ENCODE measurements at places on chromosomes 4 and X. TPM values are rescaled to one million over a fixed set of nuclear protein-coding genes. Genes with fewer than 3 reads are reported as not detected.

DNA sequence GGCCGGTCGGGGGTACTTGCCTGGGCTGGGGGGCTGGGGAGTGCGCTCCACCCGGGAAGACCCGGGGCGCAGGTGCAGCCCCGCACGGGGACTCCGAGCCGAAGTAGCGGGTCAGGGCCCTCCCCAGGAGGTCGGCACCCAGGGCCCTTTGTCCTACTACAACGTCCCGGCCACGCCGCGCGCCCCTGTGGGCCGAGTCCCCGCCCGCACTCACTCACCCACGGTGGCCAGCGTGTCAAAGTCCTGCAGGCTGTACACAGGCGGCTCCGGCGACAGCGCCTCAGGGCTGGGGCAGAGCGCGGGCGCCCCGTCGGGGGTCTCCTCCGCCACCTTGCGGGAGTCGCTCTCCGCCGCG is 602 bp downstream of the PRKX start:
- H3K4me1 ChIP-seq = no peaks in the 10 kb centered on the region
- no peak overlapping the region for H3K4me3 ChIP-seq
- H3K27me3 ChIP-seq = peaks cover 2% of the 10 kb centered on the region
- no peak for DNase-seq

Gene KCTD8
- total RNA-seq = 23.2 TPM

DNA sequence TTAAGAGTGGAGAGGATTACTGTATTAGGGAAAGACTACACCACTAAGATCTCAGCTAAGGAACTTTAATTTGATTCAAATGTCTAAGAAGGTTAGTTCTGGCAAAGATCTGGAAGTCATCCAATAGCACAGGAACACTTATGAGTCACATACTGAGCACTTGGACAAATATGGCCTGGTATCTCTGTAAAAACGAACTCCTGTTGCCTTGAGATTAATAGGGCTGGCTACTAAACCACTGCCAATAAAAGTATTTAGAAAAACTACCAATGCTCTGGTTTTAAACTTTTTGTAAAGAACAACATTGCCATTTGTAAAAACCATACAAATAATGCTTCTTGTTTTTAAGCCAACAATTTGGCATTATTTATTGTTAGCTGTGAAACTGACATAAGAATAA is 70.5 kb downstream of the SEC24D start:
- H3K4me3 ChIP-seq = no peak overlapping the region
- no peak for DNase-seq
- H3K36me3 ChIP-seq = no peaks in the 10 kb centered on the region
- H3K27ac ChIP-seq = no peak overlapping the region
- H3K27me3 ChIP-seq = no peaks in the 10 kb centered on the region

DNA sequence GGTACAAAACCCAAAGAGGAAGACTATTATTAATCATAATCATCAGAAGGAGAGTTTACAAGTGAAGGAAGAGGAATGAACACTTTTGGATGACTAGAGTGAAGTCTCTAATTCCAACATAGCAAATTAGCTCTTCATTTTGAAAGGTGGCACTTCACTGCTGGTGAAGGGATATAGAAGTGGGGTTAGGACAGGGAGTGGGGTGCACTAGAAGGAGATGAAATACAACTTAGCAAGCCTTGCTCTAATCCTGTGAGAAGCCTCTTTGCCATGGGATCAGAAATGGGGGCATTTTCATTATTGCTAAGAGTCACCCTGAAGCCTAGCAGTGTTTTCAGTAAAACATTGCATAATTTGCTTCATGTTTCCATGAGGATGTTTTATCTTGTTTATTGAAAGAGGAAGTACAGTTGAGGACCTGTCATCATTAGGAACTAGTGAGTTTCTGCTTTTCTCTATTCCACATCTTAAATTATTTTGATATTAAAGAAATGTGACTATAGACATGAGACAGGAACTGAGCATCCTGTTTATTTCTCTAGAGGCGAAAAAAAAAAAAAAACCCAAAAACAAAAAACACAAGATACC is 9.3 kb upstream of the GRPR start:
- no peak for DNase-seq
- no peak overlapping the region for H3K4me3 ChIP-seq
- no peaks in the 10 kb centered on the region for H3K4me1 ChIP-seq

DNA sequence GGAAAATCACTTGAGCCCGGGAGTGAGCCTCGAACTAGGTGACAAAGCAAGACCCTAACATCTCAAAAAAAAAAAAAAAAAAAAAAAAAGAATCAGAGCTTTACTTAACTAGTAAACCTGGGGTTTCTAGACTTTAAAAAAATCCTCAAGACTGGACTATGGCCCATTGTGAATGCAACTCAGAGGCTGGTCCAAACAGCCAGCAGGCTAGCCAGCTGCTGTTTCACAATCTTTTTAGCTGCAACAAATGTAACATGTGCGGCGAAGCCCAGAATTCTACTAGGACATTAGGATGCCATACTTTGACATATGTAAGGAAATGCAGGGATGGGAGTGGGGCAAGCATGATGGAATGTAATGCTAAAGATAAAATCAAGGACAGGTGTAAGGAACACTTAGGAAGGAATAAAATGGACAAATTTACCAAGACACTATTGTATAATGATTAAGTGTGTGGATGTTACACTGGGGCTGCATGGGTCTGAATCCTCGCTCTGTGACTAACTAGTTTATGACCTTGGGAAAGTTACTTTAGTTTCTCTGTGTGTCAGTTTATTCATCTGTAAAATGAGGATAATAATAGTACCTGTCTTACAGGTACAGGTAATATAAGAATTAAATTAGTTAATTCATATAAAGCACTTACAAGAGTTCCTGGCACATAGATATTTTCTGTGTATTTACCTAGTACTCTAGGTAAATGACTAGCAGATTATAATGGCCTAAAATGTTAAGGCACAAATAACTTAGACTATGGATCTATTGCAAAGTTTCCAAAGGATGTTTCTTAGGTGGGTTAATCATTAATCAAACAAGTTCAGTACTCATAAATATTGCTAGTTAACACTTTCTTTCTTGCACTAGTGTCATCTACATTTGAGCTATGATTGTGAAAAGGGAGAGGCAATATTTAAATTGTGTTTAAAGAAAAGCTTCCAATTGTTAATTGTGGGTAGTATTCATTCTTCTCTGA is 49.5 kb downstream of the HELQ start:
- no peak overlapping the region for H3K27ac ChIP-seq
- no peaks in the 10 kb centered on the region for H3K27me3 ChIP-seq
- no peak overlapping the region for H3K4me3 ChIP-seq
- H3K36me3 ChIP-seq = no peaks in the 10 kb centered on the region

- H3K4me1 ChIP-seq = peaks cover 19% of the 10 kb centered on the region
- H3K4me3 ChIP-seq = no peak overlapping the region
- DNase-seq = no peak
These were observed 37.5 kb downstream of the ARHGAP10 start for GRCh38 chr4:147769386-147769785.

DNA sequence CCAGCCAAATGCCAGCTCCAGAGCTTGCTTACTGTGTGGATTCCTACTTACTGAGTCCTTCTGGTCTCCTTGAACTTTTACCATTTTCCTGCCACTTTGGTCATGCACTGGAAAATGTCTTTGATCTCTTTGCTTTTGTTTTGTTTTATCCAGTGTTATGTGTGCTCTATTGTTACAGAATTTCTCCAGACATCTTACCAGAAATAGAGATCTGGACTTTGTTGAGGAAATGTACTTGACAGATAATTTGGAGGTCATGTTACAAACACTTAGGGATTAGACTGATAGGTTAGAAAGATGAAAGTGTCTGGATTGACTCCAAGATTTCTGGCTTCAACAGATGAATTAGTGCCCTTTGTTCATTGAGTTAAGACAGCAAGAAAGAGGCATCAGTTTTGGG is 5.7 kb upstream of the ZNF330 start:
- peaks cover 6% of the 10 kb centered on the region for H3K36me3 ChIP-seq
- H3K4me1 ChIP-seq = no peaks in the 10 kb centered on the region
- H3K27me3 ChIP-seq = no peaks in the 10 kb centered on the region

- no peak overlapping the region for H3K27ac ChIP-seq
- H3K36me3 ChIP-seq = peaks cover 6% of the 10 kb centered on the region
- H3K27me3 ChIP-seq = no peaks in the 10 kb centered on the region
- no peak for DNase-seq
- H3K4me3 ChIP-seq = no peak overlapping the region
These were observed 198.7 kb upstream of the NDST3 start for GRCh38 chr4:117835566-117835965.

All from glutamatergic neuron (in vitro differentiated cells).